ENCODE measurements at places on chromosomes 12 and 14. TPM values are rescaled to one million over a fixed set of nuclear protein-coding genes. Genes with fewer than 3 reads are reported as not detected.

Gene PTPRB
- 217 TPM for total RNA-seq

Gene DDX24
- total RNA-seq, result 122 TPM

Gene RTN1
- 0.10 TPM for total RNA-seq

Gene SLC4A8
- total RNA-seq, result 2.5 TPM

Gene PRR13
- total RNA-seq, result 68.9 TPM

Gene RASSF9
- total RNA-seq, result 4.3 TPM

Gene TAS2R7
- total RNA-seq, result 0.48 TPM

Gene IAPP
- not detected for total RNA-seq

Gene KRT83
- total RNA-seq, result not detected

Gene DAO
- not detected for total RNA-seq

Gene MYH6
- total RNA-seq, result not detected

Gene STYX
- 41.6 TPM for total RNA-seq

Gene AQP6
- total RNA-seq, result not detected

Gene FAM186B
- 0.65 TPM for total RNA-seq

Data from vein endothelial cell (primary cell).